ENCODE measurements at places on chromosomes 4 and X.
A peak's percentile ranks its signal among the peaks of the same experiment; 100 is the strongest.

GRCh38 chr4:48914311-48914710, 7.7 kb upstream of the OCIAD2 start:
- no peaks in the 10 kb centered on the region for H3K27me3 ChIP-seq
- no peaks in the 10 kb centered on the region for H3K4me1 ChIP-seq
- no peak for ATAC-seq
- no peak overlapping the region for H3K4me3 ChIP-seq
- H3K36me3 ChIP-seq: no peaks in the 10 kb centered on the region

- no peak for ATAC-seq
- H3K4me3 ChIP-seq: no peak overlapping the region
- H3K27me3 ChIP-seq: no peaks in the 10 kb centered on the region
- no peak overlapping the region for H3K27ac ChIP-seq
Measured at GRCh38 chrX:104921584-104922205, 298.8 kb downstream of the TEX13A start.

- ATAC-seq: no peak
- H3K27ac ChIP-seq: no peak overlapping the region
- H3K4me1 ChIP-seq: no peaks in the 10 kb centered on the region
- H3K4me3 ChIP-seq: no peak overlapping the region
- H3K36me3 ChIP-seq: no peaks in the 10 kb centered on the region
- H3K27me3 ChIP-seq: peaks cover 25% of the 10 kb centered on the region
Measured at GRCh38 chr4:185669288-185669687, 134.0 kb upstream of the PDLIM3 start.

DNA sequence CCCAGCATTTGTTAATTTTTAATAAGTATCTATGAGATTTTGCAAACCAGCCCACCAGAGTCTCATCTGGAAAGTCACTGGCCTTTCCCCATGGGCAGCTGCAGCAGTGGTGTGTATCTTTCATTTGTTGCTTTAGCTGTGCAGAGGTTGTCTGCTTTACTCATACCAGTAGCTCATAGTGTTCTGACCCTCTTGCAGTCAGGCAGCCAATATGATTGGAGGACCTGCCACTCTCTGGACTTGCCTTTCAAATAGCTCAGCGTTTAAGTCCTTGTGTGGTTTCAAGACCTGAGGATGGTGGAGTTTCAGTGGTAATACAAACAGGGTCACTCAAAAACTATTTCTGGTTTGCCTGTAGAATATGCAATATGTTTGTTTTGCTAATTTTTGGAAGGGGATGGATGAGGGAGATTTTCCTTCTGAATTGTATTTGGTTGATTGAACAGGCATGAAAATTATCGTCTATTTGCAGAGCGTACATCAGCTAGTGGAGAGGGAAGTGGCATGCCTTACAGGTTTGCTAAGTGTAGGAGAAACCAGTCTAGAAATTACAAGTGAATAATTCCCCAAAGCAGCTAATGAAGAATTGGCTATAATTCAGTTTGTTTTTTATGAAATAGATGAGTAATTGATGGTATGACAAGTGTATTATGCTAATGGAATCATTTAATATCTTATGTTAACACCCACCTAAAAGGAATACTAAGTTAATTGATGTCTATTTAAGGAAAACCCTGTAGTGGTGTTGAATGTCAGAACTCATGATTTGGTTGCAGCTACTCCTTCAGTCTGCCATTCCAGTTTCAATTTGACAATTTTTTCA, 8.9 kb downstream of the POLA1 start:
- H3K4me3 ChIP-seq: no peak overlapping the region
- peak overlapping the region; percentile 66 for H3K27ac ChIP-seq
- peaks cover 86% of the 10 kb centered on the region for H3K36me3 ChIP-seq

- ATAC-seq: no peak
- H3K4me3 ChIP-seq: no peak overlapping the region
Measured at GRCh38 chr4:65046192-65047133, 623.8 kb downstream of the EPHA5 start.

GRCh38 chr4:81472281-81473182, 825 bp upstream of the RASGEF1B start:
- H3K27ac ChIP-seq: peak overlapping the region; percentile 12
- no peaks in the 10 kb centered on the region for H3K27me3 ChIP-seq
- peaks cover 23% of the 10 kb centered on the region for H3K4me1 ChIP-seq
- H3K4me3 ChIP-seq: peak overlapping the region; percentile 91
- peak; percentile 34 for ATAC-seq

GRCh38 chr4:159190651-159191050, 87.8 kb downstream of the RAPGEF2 start:
- H3K4me1 ChIP-seq: peaks cover under 1% of the 10 kb centered on the region
- peak; percentile 26 for ATAC-seq
- no peak overlapping the region for H3K4me3 ChIP-seq
- H3K27ac ChIP-seq: no peak overlapping the region

DNA sequence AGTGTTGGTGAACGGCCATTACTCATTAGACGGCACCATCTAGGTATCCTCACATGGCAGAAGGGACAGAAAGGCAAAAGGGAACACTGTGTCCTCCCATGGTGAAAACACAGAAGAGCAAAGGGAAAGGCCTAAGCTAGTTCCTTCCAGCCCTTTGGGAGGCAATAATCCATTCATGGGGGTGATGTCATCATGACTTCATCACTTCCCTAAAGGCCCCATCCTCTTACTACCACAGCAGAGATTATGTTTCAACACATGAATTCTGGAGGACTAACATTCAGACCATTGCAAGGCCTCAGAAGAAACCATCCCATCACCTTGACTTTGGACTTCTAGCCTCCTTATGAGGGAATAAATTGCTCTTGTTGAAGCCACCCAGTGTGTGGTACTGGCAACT, 238.2 kb downstream of the MGST2 start:
- no peaks in the 10 kb centered on the region for H3K4me1 ChIP-seq
- ATAC-seq: no peak
- H3K27me3 ChIP-seq: peaks cover 3% of the 10 kb centered on the region

GRCh38 chr4:3074846-3075651, 568 bp downstream of the HTT start:
- ATAC-seq: peak; percentile 12
- no peaks in the 10 kb centered on the region for H3K27me3 ChIP-seq
- peaks cover 17% of the 10 kb centered on the region for H3K4me1 ChIP-seq
- H3K27ac ChIP-seq: peak overlapping the region; percentile 87
- H3K36me3 ChIP-seq: peaks cover 4% of the 10 kb centered on the region
- peak overlapping the region; percentile 89 for H3K4me3 ChIP-seq

DNA sequence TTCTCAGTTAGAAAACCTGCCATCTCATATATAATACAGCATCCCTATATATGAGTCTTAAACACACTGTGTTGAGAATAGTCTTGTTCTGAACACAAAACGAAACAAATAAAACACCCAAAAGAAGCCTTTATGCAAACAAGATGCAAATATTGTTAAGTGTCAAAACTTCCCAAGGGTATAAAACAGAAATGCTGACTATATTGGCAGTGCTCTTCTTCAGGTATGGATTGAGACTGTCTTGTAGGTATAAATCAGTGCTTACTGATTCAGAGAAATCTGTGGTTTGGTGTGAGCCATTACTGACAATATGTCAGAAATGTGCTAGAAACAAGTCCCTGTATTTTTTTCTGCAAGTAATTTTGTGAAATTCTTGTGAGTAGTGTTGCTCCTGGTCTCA, 82.8 kb upstream of the CTSO start:
- no peak overlapping the region for H3K27ac ChIP-seq
- no peaks in the 10 kb centered on the region for H3K27me3 ChIP-seq
- H3K36me3 ChIP-seq: no peaks in the 10 kb centered on the region
- H3K4me1 ChIP-seq: no peaks in the 10 kb centered on the region
- H3K4me3 ChIP-seq: no peak overlapping the region

GRCh38 chrX:17689971-17690409, 47.3 kb upstream of the SCML1 start:
- peaks cover 5% of the 10 kb centered on the region for H3K27me3 ChIP-seq
- no peak overlapping the region for H3K27ac ChIP-seq
- no peak overlapping the region for H3K4me3 ChIP-seq
- no peaks in the 10 kb centered on the region for H3K36me3 ChIP-seq

- ATAC-seq: no peak
- H3K4me3 ChIP-seq: no peak overlapping the region
- H3K4me1 ChIP-seq: no peaks in the 10 kb centered on the region
- H3K27ac ChIP-seq: no peak overlapping the region
- H3K27me3 ChIP-seq: peaks cover 3% of the 10 kb centered on the region
- no peaks in the 10 kb centered on the region for H3K36me3 ChIP-seq
Measured at GRCh38 chrX:54248309-54248708, 65.3 kb upstream of the FAM120C start.

DNA sequence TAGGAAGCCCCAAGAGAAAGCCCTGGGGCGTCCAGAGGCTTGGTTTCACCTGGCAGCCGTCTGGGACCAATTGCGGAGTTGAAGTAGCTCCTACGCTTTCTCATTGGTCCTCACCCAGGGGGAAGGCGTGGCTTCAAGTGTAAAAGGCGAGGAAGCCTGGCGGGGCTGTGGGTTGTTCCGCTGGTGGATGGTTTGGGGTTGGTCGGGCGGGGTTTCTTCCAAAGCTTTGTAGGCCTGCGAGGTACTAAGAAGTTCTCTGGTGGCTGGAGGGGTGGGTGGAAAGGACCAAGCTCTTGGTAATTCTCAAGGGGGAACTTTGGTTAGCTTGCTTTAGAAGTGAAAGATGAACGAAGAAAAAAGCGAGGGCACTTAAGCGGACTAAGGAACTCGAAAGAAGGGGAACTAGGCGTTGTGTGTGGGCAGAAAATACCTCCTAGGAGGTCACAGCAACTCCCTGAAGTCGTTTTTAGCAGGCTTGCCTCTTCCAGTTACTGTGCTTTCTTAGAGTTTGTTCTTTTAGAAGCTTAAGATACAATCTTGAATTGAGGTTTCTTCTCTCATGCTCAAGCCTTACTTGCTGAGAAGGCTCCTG, 36.6 kb downstream of the CCNG2 start:
- H3K27me3 ChIP-seq: no peaks in the 10 kb centered on the region
- H3K4me1 ChIP-seq: peaks cover 5% of the 10 kb centered on the region
- H3K36me3 ChIP-seq: no peaks in the 10 kb centered on the region
- H3K4me3 ChIP-seq: peak overlapping the region; percentile 80
- ATAC-seq: peak; percentile 99

- H3K4me3 ChIP-seq: no peak overlapping the region
- H3K4me1 ChIP-seq: no peaks in the 10 kb centered on the region
- no peaks in the 10 kb centered on the region for H3K36me3 ChIP-seq
- H3K27ac ChIP-seq: no peak overlapping the region
- no peak for ATAC-seq
Measured at GRCh38 chr4:168751263-168752225, 254.7 kb downstream of the PALLD start.

- H3K36me3 ChIP-seq: peaks cover 31% of the 10 kb centered on the region
- peaks cover 5% of the 10 kb centered on the region for H3K4me1 ChIP-seq
- peak overlapping the region; percentile 83 for H3K27ac ChIP-seq
- ATAC-seq: peak; percentile 5
- peaks cover 3% of the 10 kb centered on the region for H3K27me3 ChIP-seq
Measured at GRCh38 chr4:121697564-121697963, 784 bp upstream of the ANXA5 start.

DNA sequence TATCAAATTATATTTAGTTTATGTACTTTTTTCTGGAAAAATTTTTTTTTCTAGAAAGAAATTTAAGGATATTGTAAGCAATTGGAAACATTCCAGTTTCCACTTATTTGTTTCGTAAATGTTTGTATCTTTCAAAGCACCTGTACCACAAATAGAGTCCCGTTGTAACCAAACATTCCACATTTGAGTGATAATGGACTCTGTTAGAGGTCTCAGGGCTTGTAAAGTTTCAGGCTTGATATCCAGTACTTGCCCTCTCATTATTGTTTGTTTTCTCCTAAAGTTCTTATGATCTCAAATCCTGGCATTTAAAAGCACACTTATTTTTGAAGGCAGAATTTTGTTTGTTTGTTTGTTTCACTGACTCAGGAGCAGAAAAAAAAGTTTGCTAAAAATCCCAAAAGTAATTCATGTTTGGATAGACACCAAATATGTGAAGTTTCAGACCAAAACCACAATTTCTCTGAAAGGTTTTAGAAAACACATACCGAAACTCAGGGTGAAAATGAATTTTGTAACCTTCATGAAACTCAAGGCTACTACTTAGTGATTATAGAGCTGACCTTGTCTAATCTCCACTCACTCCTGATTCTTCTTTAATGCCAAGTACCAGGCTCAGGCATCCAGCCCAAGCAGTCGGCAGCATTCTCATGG, 5.7 kb upstream of the TMEM192 start:
- no peak overlapping the region for H3K27ac ChIP-seq
- H3K27me3 ChIP-seq: peaks cover 8% of the 10 kb centered on the region
- H3K4me3 ChIP-seq: no peak overlapping the region
- no peaks in the 10 kb centered on the region for H3K36me3 ChIP-seq

DNA sequence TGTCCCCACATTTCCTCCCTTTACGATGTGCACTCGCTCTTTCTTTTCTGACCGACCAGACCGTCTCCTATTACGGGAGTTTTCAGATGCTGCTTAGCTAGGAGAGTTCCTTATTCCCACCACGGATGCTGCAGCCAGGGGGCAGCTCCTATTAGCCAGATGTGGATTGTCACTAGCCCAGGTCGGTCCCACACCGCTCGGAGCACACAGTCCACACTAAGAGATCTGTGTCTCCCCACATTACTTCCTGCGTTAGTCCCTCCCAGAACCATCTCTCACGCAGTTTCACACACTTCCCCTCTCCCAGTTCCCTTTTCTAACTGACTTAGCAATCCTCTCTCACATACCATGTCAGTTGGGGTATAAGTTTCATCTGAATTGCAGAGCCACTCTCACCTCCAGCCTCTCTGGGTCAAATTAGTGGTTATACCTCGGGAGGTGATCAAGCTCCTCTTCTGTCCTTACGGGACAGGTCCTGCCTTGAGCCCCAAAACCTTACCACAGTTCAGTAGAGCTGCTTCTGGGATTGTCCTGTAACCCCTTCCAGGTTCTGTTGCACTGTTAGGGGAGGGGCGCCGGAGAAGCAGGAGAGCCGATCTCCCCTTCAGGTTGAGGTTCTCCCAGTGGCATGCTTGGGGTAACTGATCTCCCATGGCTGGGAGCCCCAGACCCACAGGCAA, 28.2 kb downstream of the SULT1E1 start:
- ATAC-seq: peak; percentile 26
- no peak overlapping the region for H3K27ac ChIP-seq
- no peaks in the 10 kb centered on the region for H3K36me3 ChIP-seq
- peak overlapping the region; percentile 49 for H3K4me3 ChIP-seq
- H3K4me1 ChIP-seq: peaks cover 4% of the 10 kb centered on the region

DNA sequence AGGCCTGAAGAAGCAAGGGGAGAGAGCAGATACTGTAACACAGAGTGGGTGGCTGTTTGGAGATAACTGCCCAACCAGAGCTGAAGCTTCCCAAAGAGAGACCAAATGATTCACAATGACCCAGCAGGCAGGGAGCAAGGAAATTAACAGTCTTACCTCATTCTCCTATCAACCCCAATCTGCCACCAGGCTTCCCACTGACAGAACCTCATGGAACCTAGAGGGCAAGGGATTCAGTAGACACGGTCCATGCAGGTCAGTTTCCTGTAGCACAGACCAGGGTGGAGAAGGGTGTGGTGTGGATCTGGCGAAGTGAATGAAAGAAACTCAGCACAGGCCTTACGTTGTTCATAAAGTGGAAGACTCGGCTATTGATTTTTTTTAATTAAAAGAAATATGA, 60.7 kb upstream of the ALB start:
- peaks cover 13% of the 10 kb centered on the region for H3K27me3 ChIP-seq
- H3K36me3 ChIP-seq: no peaks in the 10 kb centered on the region
- H3K4me1 ChIP-seq: no peaks in the 10 kb centered on the region
- no peak for ATAC-seq
- H3K27ac ChIP-seq: no peak overlapping the region

Measured in activated T-helper 17 cell treated with anti-CD3 and anti-CD28 coated beads, Interleukin-2, amount 50 U/mL, for 72 hours (primary cell).